ENCODE measurements at places on chromosomes 4 and X.

DNA sequence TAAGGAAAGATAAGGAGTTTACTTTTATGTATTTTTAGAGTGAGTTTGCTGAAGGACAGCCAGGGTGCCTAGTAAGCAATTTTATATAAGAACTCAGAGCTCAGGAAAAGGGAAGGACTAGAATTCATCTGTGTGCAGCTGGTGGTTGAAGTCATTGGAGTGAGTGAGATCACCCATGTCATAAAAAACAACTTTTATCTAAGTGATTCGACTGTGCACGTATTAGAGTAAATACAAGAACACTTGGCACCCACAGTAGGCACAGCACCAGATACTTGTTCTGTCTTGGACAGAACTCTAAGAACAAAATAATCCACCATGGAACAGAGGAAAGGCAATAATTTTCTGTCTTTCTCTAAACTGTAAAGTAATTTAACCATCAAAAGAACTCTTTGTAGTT is 31.6 kb downstream of the SYNPO2 start:
- no peak for DNase-seq

- no peak for DNase-seq
These were observed 73.9 kb upstream of the MXRA5 start for GRCh38 chrX:3420316-3420715.

DNA sequence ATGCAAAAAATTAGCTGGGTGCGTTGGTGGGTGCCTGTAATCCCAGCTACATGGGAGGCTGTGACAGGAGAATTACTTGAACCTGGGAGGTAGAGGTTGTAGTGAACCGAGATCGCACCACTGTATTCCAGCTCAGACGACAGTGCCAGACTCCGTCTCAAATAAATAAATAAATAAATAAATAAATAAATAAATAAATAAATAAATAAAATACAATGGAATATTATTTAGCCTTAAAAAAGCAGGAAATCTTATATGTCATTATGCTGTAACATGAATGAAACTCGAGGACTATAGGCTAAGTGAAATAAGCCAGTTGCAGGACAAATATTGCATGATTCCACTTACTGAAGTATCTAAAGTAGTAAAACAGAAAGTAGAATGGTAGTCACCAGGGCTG is 42.5 kb downstream of the RBM41 start:
- no peak for DNase-seq

GRCh38 chr4:123919576-123920098 is 523.0 kb downstream of the SPRY1 start:
- no peak for DNase-seq

- DNase-seq = no peak
These were observed 194.3 kb downstream of the SOWAHB start for GRCh38 chr4:76703676-76704075.

- DNase-seq = no peak
These were observed at the start of gene TASL for GRCh38 chrX:30577362-30577991. TSS of gene TASL (minus strand) at chrX:30577766. CDS start at chrX:30560355, 17,411 bp downstream.

GRCh38 chrX:15299941-15300851 is 15.2 kb downstream of the ASB11 start:
- DNase-seq = no peak

GRCh38 chr4:142326181-142326580 is 519.9 kb downstream of the INPP4B start:
- no peak for DNase-seq

- DNase-seq = no peak
These were observed 56.7 kb upstream of the RASSF6 start for GRCh38 chr4:73676861-73677323.

- no peak for DNase-seq
These were observed 33.0 kb downstream of the FREM3 start for GRCh38 chr4:143667461-143667860.

GRCh38 chrX:45400027-45400779 is 199.5 kb upstream of the DIPK2B start:
- DNase-seq = no peak

- DNase-seq = no peak
These were observed 379.1 kb downstream of the RAPGEF2 start for GRCh38 chr4:159481936-159482335.

DNA sequence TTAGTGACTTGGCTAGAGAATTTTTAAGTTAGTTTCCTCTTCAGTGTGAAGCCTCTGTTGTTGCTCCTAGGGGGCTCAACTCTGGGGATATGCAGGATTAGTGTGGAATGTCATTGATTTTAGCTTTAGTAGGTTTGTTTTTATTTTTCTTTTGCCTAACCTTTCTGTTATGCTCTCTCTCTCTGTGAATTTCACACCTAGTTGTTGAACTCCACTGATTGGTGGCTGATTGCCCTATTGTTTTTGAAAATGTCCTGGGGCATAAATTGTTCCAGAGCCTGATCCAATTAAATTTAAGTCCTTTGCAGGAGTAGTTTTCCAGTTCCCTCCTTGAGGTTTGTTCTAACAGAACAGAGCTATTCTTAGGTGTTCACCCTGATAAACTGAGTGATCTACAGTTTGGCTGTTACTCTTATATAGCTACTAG is 393.3 kb upstream of the CTSO start:
- no peak for DNase-seq

- no peak for DNase-seq
These were observed 23.3 kb upstream of the MBTPS2 start for GRCh38 chrX:21816136-21816535.

- DNase-seq = no peak
These were observed 27.9 kb upstream of the WDR1 start for GRCh38 chr4:10144479-10144878.

DNA sequence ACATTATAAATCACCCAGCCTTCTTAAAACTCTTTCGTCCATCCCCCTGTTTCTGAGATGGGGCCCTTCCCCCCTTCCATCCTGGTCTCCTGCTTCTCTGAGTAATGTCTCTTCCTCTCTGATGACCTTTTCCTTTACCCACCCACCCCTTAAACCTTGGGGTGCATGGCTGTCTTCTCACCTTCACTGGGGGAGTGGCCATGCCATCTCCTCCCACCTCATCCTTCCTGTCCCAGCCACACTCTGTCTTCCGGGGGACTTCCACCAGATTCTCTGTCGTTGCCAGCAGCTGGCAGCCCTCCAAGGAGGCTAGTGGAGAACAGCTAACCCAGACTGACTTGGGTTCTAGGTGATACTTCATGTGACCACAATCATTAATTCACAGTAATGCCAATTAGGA is 83.2 kb upstream of the SCML1 start:
- peak; percentile 36 for DNase-seq

DNA sequence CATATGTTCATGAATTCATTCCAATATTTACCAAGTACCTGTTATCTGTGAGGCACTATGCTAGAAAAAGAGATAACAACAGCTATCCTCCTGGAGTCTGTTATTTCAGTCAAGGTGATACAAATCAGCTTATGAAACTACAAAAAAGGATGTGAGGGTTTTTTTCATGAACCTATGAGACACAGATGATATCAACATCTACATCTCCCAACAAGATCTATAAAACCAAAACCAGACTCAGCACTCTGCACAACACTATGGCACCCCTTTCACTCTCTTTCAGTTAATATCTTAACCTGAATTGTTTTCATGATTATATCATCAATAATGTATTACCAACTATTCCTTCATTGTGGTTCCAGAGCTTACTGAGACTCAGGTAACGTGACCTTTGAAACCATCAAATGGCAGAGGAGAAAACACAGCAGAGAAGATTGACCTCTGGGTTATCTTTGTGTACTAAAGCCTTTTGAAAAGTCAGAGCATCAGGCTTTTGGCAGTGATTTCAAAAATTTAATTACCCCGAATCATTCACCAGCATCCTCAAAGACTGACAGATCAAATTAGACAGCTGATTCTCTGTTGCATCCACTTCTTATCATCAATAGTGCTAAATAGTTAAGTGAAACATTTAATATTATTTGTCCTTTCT is 244.6 kb upstream of the FTHL17 start:
- no peak for DNase-seq

GRCh38 chr4:175290401-175290800 is 372.2 kb downstream of the ADAM29 start:
- no peak for DNase-seq

GRCh38 chrX:11464836-11465463 is 171.7 kb downstream of the AMELX start:
- no peak for DNase-seq

GRCh38 chr4:111213531-111213930 is 590.7 kb upstream of the PITX2 start:
- DNase-seq = no peak

DNA sequence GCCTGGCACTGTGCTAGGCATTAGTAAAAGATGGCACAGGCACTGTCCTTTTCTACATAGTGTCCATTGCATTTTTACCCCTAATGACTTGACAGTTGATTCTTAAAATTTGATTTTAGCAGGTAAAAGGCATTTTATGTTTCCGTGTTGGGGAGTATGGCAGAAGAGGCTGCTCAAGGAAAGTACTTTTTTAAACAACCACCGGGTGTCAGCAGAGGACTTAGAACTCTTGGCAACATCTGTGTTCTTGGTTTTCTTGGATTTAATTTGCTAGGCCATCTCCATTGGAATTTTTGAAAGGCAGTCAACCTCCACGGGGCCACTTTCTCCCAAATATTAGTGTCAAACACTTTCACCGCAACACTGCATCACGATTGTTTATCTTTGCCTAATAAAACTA is 102.9 kb downstream of the TSPAN7 start:
- no peak for DNase-seq

- DNase-seq = no peak
These were observed 65.4 kb downstream of the ATG4A start for GRCh38 chrX:108156934-108157466.

DNA sequence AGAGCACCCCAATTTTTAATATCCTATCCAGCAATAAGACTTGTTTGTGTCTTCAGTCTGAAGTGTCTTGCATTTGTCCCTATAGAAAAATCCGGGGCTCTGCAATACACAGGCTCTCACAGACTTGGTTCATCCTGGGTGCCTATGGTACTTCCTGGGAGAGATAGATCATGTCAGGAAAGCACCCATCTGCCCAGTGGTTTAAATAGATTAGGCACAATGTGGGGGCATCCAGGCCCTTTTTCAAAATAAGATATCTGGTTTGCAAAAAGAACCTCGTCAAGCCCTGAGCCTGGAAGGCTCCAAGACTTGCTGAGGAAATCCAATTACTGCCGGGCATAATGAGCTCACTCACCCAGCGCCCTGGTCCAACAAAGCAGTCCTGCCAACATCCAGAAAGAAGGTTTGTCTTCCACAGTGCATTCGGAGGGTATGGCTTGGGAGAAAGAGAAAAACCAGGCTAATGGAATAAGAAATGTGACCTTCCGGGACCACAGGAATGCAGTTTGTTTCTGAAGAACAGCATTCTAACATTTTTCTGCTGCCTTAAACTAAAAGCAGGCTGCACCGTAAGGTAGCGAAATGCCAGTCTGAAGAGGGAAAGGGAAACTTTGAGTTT is 11.6 kb downstream of the JAKMIP1 start:
- no peak for DNase-seq

DNA sequence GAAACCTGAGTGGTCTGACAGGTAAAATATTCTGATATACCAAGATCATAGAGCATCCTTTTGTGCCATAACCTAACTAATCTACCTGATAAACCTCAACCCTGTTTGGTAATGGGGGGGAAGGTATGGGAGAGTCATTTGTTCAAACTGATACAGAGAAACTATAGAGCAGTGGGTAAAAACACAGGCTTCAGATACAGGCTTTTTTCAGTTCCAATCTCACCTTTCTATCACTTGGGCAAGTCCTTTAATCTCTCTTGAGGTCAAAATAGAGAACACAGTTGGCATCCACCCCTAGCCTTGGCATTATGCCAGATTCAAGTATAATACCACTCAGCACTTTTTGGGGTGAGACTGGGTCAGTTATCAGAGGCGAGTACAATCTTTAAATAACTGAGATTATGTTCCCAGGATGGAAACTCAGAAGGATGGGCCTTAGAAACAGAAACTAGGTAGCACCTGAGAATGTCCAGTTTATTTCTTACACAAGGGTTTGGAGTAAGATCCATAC is 880 bp upstream of the ETDC start:
- no peak for DNase-seq

- DNase-seq = no peak
These were observed 25.5 kb downstream of the MMAA start for GRCh38 chr4:145644699-145645098.

GRCh38 chrX:154082396-154083125 is 15.0 kb downstream of the MECP2 start:
- no peak for DNase-seq

- DNase-seq = no peak
These were observed 76.2 kb downstream of the PRRG1 start for GRCh38 chrX:37425370-37425769.

DNA sequence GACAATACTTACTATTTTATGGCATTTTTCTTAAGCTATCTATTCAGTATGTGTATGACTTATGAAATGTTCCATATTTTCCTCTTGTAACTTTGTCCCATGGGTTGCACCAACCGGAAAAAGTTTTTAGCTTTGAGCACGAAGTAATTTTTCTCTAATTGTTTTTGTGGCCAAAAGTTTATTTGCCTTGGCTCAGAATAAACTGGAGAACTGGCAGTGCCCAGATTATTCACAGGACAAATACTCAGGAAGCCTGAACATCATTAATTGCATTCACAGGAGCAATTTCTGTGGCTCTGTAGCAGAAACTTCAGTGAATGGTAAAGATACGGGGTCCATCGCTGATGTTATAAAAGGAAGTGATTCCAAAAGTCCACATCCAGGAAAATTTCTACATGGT is 184.5 kb downstream of the ARHGAP10 start:
- DNase-seq = no peak

DNA sequence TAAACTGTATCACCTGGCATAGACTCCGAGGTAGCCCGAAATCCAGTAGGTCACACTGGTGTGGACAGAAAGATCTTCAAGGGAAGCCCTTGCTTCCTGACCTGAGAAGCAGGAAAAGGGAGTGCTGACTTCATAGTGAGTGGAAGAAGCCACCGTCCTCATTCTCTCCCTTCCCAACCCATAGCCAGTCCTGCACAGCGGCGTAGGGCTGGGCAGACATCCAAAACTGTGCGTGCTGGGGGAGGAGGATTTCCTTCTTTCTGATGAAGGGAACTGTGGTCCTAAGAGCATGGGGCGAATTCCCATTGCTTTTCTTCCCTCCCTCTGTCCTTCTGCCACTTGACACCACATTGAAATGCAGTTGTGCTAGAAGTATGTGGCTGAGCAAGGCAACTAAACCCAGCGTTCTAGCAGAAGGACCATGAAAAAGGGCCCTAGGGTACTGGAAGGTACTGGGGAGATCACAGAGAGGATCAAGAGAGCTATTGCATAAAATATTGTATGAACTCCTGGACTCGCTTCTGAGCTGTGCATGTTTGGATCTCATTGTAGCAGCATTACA is 66.9 kb downstream of the STOX2 start:
- DNase-seq = no peak

GRCh38 chr4:139455126-139455538 is 1.2 kb downstream of the RAB33B start:
- no peak for DNase-seq

- DNase-seq = no peak
These were observed 72.7 kb downstream of the SPRY1 start for GRCh38 chr4:123469245-123469644.
